ENCODE measurements at places on chromosomes 5 and 9. TPM values are rescaled to one million over a fixed set of nuclear protein-coding genes. Genes with fewer than 3 reads are reported as not detected.

PCDHGA10 gene
- polyA plus RNA-seq: 0.03 TPM

TPM2 gene
- polyA plus RNA-seq: 276 TPM

BTNL3 gene
- not detected for polyA plus RNA-seq

ST8SIA4 gene
- not detected for polyA plus RNA-seq
